EH (cell line): ENCODE measurements at places on chromosomes 7 and 10.

- peak; percentile 88 for DNase-seq
These were observed 13.7 kb upstream of the KBTBD2 start for GRCh38 chr7:32905175-32905662.

DNA sequence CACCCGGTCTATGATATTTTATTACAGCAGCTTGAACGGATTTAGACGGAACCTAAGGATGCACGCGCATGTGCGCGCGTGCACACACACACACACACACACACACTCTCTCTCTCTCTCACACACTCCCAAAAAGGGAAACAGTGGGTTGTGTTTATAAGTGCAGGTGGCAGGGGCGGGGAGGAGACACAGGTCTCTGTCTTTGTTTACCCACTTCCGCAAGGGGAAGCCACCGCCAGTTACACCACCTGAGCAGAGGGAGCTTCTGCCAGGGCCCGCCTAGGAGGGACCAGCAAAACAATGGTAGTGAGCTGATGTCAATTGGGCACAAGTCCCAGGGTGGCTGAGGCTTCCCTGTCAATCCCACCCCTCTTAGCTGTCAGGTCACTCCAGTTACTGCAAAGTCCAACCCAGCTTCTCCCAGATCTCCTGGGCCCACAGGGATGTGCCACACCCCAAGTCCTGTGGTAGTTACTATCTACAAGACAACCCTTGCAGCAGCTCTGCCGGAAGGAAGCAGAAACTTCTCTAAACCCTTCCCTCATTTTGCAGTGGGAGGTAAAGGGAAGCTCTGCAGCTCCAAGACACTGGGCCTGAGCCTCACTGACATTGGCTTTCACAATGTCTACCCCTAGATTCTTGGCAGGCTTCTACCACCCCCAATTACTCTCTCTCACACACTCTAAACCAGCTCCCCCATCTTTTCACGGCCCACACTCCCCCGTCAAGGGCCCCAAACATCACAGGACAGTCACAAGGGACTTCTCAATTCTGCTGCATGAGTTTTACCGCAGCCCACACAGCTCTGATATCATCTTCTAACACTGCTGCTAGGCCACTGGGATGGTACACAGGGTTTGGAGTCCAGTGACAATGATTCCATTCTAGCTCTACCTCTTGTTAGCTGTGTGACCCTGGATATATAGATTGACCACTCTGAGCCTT lies 17.6 kb downstream of the ANXA11 start:
- DNase-seq = no peak

- no peak for DNase-seq
These were observed 24.7 kb upstream of the DPYSL4 start for GRCh38 chr10:132162021-132162531.

- DNase-seq = no peak
These were observed 2.6 kb upstream of the MBL2 start for GRCh38 chr10:52775132-52775647.

- peak; percentile 59 for DNase-seq
These were observed 54.4 kb downstream of the STK17A start for GRCh38 chr7:43637114-43637806.

DNA sequence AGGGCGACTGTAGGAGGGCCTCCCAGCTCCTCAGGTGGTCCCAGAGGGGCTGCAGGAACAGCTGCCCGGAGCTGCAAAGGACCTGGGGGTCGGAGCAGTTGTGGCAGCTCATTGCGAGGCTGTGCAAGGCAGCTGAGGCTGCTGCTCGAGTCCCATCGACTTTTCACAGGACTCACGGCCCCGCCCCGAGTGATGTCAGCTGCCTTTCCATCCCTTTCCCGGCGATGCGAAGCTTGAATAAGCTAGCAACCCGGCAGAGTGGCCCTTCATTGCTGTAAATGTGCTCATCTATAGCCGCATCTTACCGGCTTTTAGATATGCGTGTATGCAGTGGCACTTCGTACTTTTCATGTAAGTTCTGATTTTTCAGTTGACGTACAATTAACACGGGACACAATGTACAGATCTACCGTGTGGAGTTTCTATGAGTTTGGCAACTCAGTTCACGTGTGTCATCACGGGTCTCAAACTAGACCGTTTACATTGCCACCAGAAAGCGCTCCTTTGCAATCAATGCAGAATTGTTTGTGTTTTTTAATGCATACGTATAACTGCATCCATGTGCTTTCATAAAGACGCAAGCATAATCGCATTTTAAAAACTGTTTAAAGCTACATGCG lies at the start of gene CH25H:
Gene CH25H, minus strand, starts transcription at position 137 of the 620 bp plus-strand sequence. Its CDS starts 25 bp downstream, at position 112.
- DNase-seq = peak; percentile 73

- no peak for DNase-seq
These were observed 9.5 kb upstream of the UBE3C start for GRCh38 chr7:157129200-157129599.

GRCh38 chr10:30755441-30755953 lies 125.9 kb upstream of the LYZL2 start:
- peak; percentile 42 for DNase-seq

- no peak for DNase-seq
These were observed 190.6 kb upstream of the CCDC6 start for GRCh38 chr10:60096761-60097513.

GRCh38 chr10:66622050-66622449 lies 303.8 kb upstream of the LRRTM3 start:
- no peak for DNase-seq

GRCh38 chr10:102758240-102758932 lies 14.6 kb downstream of the WBP1L start:
- DNase-seq = no peak

DNA sequence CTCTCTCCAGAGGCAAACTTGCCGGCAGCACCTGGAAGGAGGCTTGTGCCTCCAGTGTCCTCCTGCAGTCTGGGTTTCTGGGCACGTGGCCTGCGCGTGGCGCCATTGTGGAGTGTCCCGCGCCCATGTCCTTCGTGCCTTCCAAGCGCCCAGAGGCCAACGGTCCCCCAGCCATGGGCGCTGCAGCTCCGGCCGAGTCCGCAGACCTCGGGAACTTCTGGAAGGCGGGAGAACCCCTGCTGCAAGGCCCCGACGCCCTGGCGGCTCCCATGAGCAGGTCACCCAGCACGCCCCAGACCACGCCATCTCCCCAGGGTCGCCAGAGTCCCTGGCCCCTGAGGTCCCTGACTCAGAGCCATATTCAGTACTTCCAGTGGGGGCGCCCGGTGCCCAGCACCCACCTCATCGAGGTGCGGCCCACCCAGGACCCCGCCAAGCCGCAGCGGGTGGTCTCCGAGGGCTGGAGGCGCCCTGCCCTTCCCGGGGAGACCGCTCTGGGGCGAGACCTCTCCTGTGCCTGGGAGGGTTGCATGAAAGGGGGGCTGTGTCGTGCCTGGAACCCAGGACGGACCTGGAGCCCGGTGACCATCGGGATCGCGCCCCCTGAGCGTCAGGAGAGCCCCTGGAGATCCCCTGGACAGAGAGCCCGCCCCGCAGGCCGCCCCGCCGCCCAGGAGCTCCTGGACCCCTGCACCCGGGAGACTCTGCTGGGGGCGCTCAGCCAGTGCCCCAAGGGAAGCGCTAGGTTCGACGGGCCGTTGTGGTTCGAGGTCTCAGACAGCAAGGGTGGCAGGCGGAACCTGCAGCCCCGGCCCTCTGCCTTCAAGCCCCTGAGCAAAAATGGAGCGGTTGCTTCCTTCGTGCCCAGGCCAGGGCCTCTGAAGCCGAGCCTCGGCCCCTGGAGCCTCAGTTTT lies at the start of gene POM121L12:
Gene POM121L12, plus strand, starts transcription at position 135 of the 914 bp plus-strand sequence. Its CDS starts 39 bp downstream, at position 174.
- DNase-seq = no peak

DNA sequence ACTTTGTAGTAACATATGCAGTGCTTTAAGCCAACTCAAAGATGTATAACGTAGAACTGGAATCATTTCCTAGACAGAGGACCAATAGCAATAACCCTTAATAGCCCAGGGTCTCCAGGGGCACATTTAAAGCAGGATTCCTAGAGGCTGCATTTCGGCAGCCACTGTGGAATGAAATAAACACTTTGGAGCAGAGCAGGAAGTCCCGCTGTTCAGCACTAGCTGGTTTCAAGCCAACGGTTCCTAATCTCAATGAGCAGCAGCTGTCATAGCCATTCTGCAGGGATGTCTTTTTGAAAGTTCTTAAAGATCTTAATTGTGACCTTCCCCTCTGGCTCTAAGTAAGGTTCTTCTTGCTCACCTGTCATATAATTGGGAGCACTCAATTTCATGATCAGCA lies 18.4 kb upstream of the MACROH2A2 start:
- DNase-seq = peak; percentile 2

GRCh38 chr7:43824963-43825362 lies 44.4 kb downstream of the MRPS24 start:
- peak; percentile 13 for DNase-seq

- no peak for DNase-seq
These were observed 238.7 kb downstream of the PLXNA4 start for GRCh38 chr7:132337450-132338080.

DNA sequence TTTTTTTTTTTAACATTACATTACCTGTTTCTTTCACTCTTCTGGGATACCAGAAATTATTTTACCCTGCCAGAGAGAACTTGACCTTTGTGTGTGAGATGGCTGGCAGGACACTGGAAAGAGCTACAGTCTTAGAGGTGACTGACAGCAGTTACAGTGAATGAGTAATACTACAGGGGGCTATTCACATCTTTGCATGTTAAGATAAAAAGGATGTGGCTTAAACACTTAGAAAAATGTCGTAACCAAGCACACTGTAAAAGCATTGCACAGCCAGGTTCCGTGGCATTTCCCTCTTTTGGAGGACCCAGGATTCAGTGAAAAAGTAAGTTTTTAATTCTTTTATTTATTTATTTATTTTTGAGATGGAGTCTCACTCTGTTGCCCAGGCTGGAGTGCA lies 18.8 kb upstream of the TBC1D12 start:
- DNase-seq = peak; percentile 13
